ENCODE measurements at places on chromosomes 11 and 22.

- DNase-seq = no peak
These were observed 9.8 kb upstream of the SIK2 start for GRCh38 chr11:111592491-111592890.

- no peak for DNase-seq
These were observed 1.2 kb upstream of the FAR1 start for GRCh38 chr11:13667245-13667644.

- DNase-seq = no peak
These were observed 14.7 kb downstream of the ABTB2 start for GRCh38 chr11:34343153-34343552.

GRCh38 chr22:29748248-29748893 lies 18.4 kb downstream of the ZMAT5 start:
- DNase-seq = no peak

GRCh38 chr22:28581016-28581415 lies 98.6 kb downstream of the TTC28 start:
- no peak for DNase-seq

- DNase-seq = no peak
These were observed 80.1 kb downstream of the CDKN1C start for GRCh38 chr11:2805388-2806056.

DNA sequence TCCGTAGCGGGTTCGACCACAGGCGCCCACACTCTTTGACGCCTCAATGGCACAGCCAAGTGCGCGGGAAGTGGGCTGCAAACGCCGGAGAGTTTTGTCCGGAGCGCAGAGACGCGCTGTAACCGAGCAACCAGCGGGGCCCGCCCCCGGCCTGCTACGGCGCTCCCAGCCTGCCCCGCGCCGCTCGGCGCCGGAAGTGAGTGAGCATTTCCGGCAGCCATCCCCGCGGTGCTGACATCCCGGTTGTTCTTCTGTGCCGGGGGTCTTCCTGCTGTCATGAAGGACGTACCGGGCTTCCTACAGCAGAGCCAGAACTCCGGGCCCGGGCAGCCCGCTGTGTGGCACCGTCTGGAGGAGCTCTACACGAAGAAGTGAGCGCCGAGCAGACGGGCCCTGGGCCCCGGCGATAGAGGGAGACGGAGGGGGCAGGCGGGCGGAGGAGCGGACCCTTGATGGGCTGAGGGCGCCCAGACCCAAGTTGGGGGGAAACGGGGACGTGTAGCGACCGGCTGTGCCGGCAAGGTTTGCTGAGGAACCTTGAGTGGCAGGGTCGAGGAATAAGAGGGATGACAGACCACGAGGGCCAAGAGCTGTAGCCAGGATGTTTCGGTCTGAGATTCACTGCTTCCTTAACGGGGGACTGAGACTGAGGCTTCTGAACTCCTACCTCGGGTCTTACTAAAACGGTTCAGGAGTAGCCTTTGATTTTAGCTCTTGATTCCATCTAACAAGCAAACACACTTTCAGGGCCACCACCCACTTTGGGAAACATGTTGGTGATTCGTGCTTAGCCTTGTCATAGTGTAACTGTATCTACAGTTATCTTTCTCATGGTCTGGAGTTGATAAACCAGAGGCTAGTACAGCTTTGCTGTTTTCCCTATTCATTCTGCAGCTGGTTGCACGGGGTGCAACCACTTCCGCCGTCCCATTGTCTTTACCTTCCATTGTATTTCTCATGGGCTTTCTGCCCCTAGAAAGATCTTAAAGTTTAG lies at the start of gene PSMD13:
TSS of gene PSMD13 (plus strand) at position 203 of the 994 bp plus-strand sequence. CDS start at position 277, 74 bp downstream.
- DNase-seq = peak; percentile 87

- no peak for DNase-seq
These were observed 10.6 kb upstream of the ARAP1 start for GRCh38 chr11:72762641-72763304.

All from NCI-H2081 (cell line).